ENCODE measurements at places on chromosomes 5 and 9. TPM values are rescaled to one million over a fixed set of nuclear protein-coding genes. Genes with fewer than 3 reads are reported as not detected.

Gene TUSC1
- total RNA-seq = 4.4 TPM

Gene AJM1
- 7.2 TPM for total RNA-seq

Gene MEGF10
- total RNA-seq = not detected

Gene UHRF2
- total RNA-seq = 17.2 TPM
